Upper lobe of right lung (tissue), 1 donor: ENCODE measurements at places on chromosomes 6 and 20. TPM values are rescaled to one million over a fixed set of nuclear protein-coding genes. Genes with fewer than 3 reads are reported as not detected.
A peak's percentile ranks its signal among the peaks of the same experiment; 100 is the strongest.

Gene GNMT
- total RNA-seq, result 1.4 TPM

Gene BRPF3
- total RNA-seq, result 37.8 TPM

Gene B3GAT2
- not detected for total RNA-seq

Gene MEP1A
- total RNA-seq, result not detected

Gene FNDC11
- 0.32 TPM for total RNA-seq

Gene JPH2
- total RNA-seq, result 7.9 TPM

GRCh38 chr20:41475503-41475902, 108.9 kb upstream of the EMILIN3 start:
- DNase-seq, result no peak

DNA sequence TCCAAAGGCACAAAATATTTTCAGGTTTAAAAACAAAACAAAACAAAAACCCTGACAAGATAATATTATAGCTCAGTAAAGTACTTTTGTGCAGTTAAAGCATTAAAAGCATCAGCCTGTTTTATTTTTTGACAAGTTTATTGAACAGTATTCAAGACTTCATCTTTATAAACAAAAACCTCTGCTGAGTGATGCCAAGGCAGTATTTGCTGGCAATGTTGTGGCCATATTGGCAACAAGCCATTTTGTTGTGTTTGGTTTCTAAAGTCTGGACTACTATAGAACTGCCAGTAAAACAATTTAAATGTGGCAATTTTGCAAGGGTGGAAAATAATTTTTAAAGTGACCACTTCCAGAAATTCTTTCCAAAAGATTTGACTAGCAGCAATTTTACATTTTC, 15.9 kb downstream of the CPNE1 start:
- DNase-seq, result no peak

DNA sequence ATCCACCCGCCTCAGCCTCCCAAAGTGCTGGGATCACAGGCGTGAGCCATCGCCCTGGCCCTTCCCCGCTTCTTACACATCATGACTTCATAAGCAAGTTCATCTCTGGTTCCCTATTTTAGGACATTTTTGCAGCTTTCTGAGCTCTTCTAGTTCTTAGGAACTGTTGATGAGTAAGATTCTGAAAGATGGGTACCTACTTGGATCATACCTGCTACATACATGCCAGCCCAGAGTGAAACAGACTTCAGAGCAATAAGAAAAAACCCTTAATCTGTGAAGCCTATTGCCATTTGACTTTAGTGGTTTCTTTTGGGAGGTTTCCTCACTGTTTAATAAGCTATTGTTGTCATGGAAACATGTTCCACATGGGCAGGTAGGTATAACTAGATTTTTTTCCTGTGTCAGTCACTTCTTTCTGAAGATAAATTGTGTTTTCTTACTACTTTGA, 27.9 kb upstream of the TMEM217 start:
- no peak for DNase-seq

- DNase-seq, result no peak
Measured at GRCh38 chr20:10658051-10658823, 15.6 kb downstream of the JAG1 start.

DNA sequence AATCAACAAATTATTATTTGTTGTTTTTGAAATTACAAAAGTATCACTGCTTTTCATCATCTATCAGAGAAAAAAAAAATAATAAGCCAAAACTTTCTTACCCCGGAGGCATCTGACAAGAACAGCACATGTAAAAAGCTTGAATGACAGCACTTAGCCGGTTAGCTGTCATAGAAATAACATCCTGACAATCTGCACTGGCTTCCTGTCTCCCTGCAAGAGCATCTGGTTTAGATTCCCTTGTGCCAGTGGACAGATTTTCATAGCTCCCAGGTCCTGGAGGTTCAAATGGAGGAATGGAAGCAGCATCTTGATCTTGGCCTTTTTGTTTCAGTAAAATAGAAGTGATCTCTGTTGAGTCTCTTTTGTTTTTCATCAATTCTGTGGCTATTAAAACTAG, 74.8 kb downstream of the HACE1 start:
- no peak for DNase-seq

GRCh38 chr6:34062815-34063214, 83.1 kb downstream of the GRM4 start:
- no peak for DNase-seq

DNA sequence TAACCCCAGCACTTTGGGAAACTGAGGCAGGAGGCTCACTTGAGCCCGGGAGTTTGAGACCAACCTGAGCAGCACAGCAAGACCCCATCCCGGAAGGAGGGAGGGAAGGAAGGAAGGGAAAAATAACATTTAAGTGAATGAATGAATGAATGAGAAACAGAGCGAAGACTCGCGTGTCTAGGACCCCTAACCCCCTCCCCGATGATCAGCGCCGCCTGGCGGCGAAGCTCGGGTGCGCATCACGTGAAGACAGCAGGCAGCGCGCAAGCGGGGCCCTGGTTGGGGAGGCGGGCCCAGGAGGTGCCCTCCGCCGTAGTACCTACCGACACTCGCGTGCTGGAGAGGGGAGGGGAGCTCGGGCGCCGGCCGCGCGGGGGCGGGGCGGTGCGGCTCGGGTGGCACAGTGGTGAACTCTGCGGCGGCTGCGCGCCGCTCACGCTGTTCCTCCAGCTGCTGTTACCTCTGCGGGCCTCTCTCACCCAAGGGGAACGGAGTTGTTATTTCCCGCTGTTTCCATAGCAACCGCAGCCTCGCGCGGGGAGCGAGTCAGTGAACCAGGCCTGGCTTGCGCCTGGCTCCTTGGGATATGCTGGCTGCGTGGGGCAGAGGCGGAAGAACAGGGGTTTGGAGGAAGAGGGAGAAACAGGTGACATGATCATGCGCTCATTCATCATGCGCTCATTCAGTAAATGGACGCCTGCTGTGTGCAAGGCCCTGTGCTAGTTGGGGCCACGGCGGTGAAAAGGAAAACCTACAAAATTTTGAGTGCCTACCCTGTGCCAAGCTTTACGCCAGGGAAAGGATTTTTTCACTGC, 2.0 kb upstream of the DCDC2 start:
- DNase-seq, result peak; percentile 93

DNA sequence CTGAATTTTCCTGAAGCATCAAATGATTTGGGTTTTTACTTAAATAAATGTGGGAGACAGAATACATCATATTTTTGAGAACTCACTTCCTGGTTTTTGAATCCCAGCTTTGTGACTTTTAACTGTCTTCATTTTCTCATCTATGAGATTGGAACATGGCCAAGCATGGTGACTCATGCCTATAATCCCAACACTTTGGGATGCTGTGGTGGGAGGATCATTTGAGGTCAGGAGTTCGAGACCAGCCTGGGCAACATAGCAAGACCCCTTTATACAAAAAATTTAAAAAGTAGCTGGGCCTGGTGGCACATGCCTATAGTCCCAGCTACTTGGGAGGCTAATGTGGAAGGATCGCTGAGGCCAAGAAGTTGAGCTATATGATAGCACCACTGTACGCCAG, 122.3 kb downstream of the QKI start:
- no peak for DNase-seq

DNA sequence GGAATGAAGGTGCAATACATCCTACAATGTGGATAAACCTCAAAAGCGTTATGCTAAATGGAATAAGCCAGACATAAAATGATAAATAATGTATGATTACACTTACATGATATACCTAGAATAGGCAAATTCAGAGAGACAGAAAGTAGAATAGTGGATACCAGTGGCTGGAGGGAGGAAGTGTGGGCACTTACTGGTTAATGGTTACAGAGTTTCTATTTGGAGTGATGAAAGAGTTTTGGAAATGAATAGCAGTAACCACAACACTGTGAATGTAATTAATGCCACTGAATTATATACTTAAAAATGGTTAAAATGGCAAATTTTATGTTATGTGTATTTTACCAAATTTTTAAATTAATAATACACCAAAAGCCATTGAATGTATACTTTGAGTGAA, 71.4 kb upstream of the CST7 start:
- DNase-seq, result no peak

GRCh38 chr20:32706486-32706885, 32.7 kb upstream of the C20orf203 start:
- no peak for DNase-seq

DNA sequence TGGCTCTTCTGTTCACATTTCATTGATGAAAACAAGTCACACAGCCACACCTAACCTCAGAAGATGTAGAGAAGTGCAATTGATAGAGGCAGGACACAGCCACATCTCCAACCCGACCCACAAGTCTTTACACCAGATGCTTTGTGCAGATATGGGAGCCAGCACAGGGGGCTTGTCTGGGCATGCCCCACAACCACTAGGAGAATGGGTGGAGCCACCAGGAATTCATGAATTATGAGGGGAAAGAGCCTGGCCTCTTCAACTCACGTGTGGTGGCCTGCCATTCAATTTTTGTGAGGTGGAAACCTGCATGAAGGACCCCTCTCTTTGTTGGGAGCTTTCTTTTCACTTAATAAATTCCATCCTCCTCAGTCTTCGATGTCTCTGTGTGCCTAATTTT, 79.1 kb downstream of the OGFRL1 start:
- no peak for DNase-seq

DNA sequence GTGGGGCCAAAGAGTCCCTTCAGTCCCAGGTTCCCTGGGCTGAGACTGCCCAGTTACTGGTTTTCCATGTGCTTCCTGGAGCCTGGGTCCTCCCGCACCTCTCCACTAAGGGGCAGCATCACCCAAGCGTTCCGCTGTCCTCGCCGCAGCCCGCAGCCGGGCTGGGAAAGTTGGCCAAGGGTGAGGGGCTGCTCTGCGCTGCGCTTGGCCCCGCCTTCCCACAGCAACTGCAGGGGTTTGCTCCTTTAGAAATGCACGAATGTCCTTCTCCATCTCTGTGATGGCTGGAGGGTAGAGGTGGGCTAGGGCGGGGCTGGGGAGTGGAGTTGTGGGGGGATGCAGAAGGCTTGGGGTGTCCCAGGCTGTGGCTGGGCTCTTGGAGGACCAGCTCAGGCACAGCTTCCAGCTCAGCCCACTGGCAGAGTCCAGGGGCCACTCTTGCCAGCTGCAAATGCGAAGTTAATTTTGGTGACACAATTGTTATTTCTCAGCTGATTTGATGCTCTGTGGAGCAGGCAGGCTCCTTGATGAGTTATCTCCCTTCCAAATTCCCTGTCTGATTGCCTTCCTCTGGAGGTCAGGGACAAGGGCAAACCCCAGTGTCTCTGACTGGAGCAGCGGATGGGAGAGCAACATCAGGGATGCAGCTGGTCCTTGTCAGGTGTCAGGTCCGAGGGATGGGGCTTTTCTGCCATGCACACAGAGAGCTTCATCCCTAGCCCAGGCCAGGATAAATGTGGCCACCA, 63.2 kb downstream of the NOL4L start:
- DNase-seq, result peak; percentile 82

DNA sequence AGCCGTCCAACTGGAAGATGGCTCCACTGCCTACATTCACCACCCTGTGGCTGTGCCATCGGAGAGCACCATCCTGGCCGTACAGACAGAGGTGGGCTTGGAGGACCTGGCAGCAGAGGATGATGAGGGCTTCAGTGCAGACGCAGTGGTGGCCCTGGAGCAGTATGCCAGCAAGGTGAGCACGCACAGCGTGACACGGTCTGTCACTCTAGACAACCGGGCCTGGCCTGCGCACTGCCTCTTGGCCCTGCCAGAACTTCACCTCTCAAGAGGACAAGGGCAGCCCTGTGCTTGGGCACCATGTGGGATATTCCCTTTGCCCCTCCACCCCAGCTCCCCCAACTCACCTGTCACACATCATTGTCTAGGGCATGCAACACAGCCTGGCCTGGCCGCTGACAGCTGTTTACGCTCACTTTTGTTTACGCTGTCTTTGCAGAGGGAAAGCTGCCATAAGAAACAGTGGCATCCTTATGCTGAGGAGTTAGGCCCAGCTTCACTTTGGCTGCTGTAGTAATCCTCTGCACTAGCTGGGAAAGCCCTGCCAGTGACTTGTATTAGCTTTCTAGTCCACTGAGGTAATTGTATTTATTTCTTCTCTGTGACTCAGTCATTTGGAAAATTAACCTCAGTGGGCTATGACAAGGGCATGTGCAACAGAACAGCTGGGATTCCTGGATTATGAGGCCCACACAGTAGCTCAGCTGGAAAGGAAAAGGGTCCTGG, 9.8 kb upstream of the DEF6 start:
- DNase-seq, result no peak

- no peak for DNase-seq
Measured at GRCh38 chr6:108608453-108609275, 47.9 kb downstream of the FOXO3 start.

- no peak for DNase-seq
Measured at GRCh38 chr6:80728830-80729229, 622.4 kb downstream of the BCKDHB start.

DNA sequence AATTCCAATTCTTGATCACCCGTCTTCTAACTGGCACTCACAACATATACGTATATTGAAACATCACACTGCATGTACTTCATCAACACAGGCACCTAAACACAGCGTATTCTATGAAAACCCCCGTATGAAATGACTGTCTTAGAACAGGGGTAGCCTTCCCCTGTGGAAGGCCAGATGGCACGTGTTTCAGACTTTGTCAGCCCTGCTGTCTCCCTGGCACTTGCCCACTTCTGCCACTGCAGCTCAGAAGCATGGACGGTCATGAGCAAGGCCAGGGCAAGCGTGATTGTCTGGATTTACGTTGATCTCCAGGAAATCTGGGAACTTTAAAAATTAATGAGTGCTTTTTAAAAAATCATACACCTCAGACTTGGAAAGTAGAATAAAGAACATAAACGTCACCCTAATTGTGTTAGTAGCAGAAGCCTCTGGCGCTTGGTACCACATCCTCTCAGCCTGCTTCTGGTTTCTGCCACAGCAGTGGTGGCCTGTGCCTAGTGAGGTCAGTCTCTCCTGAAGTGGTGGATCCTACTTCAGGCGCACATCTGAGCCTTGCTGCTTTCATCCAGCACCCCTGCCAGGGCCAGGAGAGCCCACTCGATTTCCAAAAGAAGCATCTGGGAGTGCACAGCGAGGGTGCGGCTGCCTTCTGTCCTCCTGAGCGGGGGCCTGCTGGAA, 18.3 kb downstream of the PDE10A start:
- no peak for DNase-seq
